HFFc6 (cell line): ENCODE measurements at places on chromosomes 6 and 20.

DNA sequence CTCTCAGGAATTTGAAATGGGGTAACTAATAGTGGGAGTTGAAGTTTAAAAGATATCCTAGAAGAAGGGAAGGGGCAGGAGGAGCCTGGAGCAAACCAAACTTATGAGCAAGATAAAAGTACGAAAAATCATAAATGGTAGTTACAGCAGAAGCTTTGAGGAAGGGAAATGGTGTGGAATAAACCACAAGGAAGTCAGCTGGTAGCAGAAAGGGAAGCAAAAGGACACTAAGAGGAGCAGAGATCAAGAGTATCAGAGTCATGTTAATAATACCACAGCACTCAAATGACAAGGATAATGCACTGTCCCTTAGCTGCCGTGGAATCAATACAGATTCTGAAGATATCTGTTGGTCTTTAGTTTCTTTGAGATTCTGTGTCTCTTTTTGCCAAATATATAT, 44.9 kb upstream of the CCDC28A start:
- no peak for DNase-seq

GRCh38 chr6:157597461-157598312, 216.7 kb downstream of the ZDHHC14 start:
- DNase-seq = peak; percentile 45

DNA sequence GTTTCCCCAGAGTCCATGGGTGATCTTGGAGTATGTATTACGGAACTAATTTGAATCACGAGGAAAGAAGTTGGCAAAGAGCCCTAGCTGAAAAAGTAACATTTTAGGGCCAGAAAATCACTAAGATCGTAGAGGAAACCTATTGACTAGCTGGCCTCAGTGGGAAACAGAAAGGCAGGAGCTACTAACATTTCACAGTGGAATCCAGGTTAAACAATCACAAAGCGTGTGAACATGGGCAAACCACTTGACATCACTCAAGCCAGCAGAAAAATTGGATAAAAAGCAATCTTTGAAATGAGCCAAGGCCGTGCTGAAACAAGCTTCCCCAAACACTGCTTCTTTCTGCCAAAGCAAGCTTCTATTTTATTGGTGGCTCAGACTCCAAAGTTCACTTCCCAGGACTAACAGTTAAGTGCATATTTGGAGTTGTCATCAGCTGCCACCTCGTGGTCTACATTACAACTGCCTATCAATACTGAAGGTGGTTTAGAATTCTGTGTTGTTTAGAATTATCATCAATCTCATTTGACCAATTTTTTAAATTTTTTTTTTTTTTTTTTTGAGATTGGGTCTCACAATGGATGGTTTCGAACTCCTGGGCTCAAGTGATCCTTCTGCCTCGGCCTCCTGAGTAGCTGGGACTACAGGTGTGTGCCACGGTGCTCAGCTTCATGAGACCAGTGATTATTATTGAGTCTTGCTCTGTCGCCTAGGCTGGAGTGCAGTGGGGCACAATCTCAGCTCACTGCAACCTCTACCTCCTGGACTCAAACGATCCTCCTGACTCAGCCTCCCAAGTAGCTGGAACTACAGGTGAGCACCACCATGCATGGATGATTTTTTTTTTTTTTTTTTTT, 10.6 kb downstream of the RPS10 start:
- peak; percentile 46 for DNase-seq

GRCh38 chr6:96899019-96899418, 1.3 kb upstream of the NDUFAF4 start:
- DNase-seq = peak; percentile 37

DNA sequence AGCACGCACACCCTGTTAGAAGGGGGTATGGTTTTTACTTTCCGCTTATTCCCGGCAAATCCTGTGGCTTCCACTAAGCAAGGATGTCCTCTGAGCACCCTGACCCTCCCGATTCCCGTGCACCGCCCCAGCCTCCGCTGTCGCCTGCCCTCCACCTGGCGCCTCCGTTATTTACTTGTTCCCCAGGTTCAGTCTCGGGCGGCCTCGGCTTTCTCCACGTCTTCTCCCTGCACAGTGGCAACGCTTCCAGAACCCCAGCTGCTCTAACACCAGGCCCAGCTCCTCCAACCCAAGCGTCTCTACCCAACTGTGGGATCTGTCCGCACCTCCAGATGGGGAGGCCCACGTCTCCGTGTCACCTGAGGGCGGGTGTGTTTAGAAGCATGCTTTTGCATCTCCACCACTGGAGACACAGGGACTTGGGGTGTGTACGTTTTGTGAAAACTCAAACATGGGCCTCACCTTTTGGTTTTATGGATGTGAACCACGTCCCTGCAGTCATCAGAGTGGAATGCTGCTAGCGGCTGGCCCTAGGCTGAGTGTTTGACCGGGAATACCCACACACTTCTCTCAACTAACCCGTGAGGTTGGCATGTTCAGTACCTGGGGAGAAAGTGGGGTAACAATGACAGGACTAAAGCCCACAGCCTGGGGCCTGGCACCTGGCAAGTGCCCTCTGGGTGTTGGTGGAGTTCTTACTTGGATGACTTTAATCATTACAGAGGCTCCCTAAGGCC, 79.9 kb downstream of the THBS2 start:
- DNase-seq = peak; percentile 12

- no peak for DNase-seq
Measured at GRCh38 chr6:41548098-41548840, 2.1 kb downstream of the FOXP4 start.

GRCh38 chr20:7106910-7107309, 339.4 kb downstream of the BMP2 start:
- DNase-seq = no peak

DNA sequence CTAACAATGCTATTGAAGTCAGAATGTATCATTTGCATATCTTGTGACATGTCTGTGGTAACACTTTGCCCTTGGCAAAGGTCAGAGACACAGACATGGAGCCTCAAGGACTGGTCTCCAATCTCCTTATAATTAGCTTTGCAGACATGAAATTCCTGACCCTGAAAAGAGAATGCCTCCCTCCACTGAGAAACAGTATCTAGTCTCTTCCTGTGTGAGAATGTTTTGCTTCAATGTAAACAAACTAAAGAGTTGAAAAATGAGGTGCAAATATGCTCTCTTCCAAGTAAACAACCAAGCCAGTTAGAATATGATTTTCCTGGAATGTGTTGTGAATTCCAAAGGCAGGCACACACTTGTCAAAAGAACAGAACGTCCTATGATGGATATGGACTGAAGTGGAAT, 407.1 kb upstream of the MARCKS start:
- no peak for DNase-seq

GRCh38 chr20:44959638-44960102, 527 bp downstream of the TOMM34 start:
- DNase-seq = peak; percentile 48

GRCh38 chr6:162219266-162219665, 508.3 kb downstream of the PRKN start:
- DNase-seq = no peak

DNA sequence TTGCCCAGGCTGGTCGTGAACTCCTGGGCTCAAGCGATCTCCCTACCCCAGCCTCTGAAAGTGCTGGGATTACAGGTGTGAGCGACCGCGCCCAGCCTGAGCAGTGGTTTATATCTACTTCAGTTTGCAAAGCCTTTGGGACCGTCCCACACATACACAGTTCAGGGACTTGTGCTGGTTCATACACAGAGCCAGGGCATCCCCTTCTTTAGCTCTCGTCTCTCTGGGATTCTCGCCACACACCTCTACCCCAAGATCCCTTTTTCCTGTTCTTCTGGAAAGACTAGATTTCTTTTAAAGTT, 12.5 kb downstream of the CAP2 start:
- DNase-seq = no peak

DNA sequence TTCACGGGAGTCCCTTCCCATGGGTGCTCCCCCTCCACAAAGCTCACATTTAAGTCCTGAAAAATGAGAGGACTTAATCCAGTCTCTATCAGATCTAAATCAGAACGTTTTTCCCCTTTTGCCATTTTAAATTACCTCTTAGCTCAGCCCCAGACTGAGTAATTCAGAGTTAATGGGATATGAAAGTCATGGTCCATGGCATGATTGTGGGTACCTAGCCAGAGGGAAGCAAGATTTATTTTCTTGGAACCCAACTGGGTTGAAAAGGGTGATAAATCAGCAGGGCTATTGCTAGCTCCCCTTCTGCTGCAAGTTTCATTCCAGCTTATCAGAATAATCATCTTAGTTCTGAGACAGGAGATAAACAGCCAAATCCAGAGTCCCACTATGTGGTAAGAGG, 320.2 kb upstream of the CHD6 start:
- DNase-seq = no peak

DNA sequence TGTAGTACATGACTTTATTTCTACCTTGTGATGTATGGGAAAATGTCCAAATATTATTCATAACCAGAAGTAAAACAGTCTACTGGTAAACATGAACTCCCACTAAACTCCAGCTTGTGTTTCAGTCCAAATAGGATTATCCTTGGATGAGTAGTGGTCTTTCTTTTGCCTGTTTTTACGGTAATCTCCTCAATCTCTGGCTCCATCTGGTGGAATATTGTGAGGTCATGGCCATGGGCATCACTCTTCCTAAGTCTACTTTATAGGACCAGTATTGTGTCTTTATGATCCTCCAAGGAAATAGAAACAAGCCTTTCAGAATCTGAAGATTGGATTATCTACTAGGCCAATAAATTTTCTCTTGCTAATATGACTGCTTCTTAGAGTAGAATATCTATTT, 505.0 kb downstream of the BMP2 start:
- DNase-seq = no peak

GRCh38 chr6:113627480-113627879, 229.7 kb upstream of the MARCKS start:
- DNase-seq = no peak

DNA sequence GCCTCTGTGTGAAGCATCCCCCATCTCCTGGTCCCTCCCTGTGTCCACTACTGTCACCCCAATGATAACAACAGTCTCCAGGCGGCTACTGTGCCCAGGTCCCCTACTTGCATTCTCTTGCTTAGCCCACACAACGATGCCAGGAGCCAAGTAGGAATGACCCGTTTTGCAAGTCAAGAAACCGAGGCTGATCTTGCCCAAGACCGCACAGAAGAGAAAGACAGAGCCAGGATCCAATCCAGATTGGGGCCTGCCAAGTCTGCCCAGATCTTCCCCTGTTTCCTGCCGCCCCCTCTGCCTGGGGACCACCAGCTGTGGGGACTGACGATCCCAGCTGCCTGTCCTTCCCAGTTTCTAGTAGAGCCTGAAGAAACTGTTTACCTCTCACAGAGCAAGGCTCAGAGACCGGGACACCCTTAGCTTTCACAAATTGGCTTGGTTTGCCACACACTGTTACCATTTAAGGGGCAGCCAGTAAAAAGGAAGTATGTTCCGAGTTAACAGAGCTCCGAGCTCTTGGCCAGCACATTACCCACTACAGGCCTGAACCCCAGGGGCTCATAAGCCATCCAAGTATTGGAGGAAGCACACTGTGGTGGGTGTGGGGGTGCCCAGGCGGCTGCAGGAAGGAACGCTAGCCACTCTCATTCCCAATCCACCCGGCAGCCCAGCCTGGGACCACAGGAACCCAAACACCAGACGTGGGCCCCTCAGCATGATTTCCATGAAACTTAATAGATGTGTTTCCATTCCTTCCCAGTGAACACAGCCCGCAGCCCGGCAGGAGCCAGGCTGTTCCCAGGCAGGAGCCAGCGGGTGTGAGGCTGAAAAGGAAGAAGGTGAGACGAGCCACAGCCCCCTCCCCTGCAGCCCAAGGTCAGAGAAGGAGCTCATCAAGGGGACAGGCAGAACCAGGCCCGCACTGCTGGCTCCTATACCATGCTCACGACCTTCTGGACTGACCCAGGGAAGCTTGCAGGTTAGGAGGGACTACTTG, 7.9 kb downstream of the KIAA1755 start:
- no peak for DNase-seq

DNA sequence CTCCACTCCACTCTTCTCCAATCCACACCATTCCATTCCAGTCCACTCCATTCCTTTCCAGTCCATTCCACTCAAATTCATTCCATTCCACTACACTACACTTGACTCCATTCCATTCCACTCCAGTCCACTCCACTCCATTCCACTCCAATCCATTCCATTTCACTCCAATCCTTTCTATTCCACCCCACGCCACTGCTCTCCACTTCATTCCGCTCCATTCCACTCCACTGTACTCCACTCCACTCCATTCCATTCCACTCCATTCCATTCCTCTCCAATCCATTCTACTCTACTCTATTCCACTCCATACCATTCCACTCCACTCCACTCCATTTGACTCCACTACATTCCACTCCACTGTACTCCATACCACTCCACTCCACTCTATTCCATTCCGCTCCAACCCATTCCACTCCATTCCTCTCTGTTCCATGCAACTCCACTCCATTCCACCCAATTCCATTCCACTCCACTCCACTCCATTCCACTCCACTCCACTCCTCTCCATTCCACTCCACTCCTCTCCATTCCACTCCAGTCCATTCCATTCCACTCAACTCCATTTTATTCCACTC, 23.4 kb upstream of the DEFB125 start:
- no peak for DNase-seq

DNA sequence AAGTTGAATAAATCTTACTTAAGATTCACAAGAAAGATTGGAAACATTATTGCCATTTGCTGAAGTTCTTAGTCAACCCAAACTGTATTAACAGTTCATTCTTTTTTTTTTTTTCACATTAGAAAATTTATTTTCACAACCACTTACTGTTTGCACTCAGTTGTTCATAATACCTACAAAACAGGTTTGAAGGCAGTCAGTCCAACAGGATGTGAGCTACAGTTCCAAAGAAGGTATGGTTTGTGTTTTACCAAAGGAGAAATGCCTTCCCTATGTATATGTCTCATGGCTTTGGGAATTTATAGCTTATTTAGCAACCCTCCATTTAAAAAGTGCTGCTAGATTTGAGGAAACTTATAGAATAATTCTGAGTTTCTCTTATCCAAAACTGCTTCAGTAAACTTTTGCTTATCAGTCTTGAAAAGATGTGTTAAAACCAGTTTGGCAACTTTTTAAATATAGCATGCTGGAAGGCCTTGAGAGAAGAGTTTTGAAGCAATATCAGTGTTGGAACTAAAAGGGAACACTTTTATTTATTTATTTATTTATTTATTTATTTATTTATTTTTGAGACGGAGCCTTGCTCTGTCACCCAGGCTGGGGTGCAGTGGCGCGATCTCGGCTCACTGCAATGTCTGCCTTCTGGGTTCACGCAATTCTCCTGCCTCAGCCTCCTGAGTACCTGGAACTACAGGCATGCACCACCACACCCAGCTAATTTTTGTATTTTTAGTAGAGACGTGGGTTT, 46.8 kb upstream of the RREB1 start:
- DNase-seq = no peak

- DNase-seq = no peak
Measured at GRCh38 chr6:15338476-15338875, 92.6 kb downstream of the JARID2 start.

GRCh38 chr6:116247285-116247684, 6.6 kb downstream of the TSPYL4 start:
- no peak for DNase-seq
